ENCODE measurements at places on chromosomes 5 and 9. TPM values are rescaled to one million over a fixed set of nuclear protein-coding genes. Genes with fewer than 3 reads are reported as not detected.

GRCh38 chr9:135976944-135977343 lies 15.8 kb upstream of the UBAC1 start:
- peaks cover 22% of the 10 kb centered on the region for H3K4me1 ChIP-seq
- H3K27me3 ChIP-seq, result peaks cover 30% of the 10 kb centered on the region
- H3K27ac ChIP-seq, result no peak overlapping the region
- no peak overlapping the region for H3K4me3 ChIP-seq

DNA sequence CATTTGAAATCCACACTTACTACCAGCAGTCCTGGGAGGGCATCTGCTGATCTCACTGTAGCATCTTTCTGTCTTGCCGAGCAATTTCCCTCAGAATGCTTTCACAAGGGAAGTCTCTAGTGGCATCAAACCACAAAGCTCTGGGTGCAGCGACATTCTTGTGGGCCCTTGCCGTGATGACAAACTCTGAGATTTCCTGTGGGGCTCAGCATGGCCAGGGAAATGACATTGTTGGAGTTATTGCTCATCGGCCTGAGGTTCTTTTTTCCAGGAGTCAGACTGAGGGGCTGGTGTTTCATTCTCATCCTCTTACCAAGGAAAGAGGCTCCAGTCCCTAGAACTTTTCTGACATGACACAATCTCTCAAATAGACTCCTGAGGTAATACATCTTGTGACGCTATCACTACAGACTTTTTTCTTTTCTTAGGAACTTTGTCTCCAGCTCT lies 51.4 kb downstream of the PFDN1 start:
- H3K36me3 ChIP-seq, result no peaks in the 10 kb centered on the region
- DNase-seq, result no peak
- H3K4me3 ChIP-seq, result no peak overlapping the region
- peak overlapping the region; percentile 68 for H3K27ac ChIP-seq
- H3K4me1 ChIP-seq, result peaks cover 63% of the 10 kb centered on the region

DNA sequence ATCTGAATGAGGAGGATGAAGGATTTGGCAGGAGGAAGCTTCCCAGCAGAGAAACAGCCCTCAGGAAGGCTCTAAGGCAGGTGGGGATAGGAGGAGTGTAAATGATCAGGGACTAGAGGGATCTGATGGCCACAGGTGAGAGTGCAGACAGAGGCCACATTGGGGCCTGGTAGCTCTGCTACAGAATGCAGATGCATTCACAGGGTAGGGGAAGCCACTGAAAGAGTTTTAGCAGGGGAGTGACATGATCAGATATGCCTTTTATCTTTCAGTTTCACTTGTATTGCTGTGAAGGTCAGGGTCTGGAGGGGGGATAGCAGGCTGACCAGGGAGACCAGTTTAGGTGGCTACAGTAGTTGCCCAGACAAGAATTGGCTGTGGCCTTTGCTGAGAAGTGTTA lies 3.0 kb downstream of the TXNDC15 start:
- H3K4me1 ChIP-seq, result peaks cover 43% of the 10 kb centered on the region
- H3K27ac ChIP-seq, result no peak overlapping the region
- DNase-seq, result no peak
- H3K36me3 ChIP-seq, result no peaks in the 10 kb centered on the region
- H3K27me3 ChIP-seq, result no peaks in the 10 kb centered on the region
- H3K4me3 ChIP-seq, result no peak overlapping the region

- H3K27me3 ChIP-seq, result no peaks in the 10 kb centered on the region
- DNase-seq, result no peak
- H3K36me3 ChIP-seq, result no peaks in the 10 kb centered on the region
- H3K4me3 ChIP-seq, result no peak overlapping the region
- H3K27ac ChIP-seq, result no peak overlapping the region
- no peaks in the 10 kb centered on the region for H3K4me1 ChIP-seq
These were observed 25.9 kb upstream of the PIK3R1 start for GRCh38 chr5:68189613-68190012.

- H3K36me3 ChIP-seq, result no peaks in the 10 kb centered on the region
- H3K4me3 ChIP-seq, result no peak overlapping the region
- H3K27me3 ChIP-seq, result no peaks in the 10 kb centered on the region
These were observed 349.1 kb downstream of the CTNND2 start for GRCh38 chr5:11555171-11555570.

- H3K4me3 ChIP-seq, result no peak overlapping the region
- no peak for DNase-seq
- no peaks in the 10 kb centered on the region for H3K4me1 ChIP-seq
- H3K27me3 ChIP-seq, result no peaks in the 10 kb centered on the region
- H3K36me3 ChIP-seq, result no peaks in the 10 kb centered on the region
- H3K27ac ChIP-seq, result no peak overlapping the region
These were observed 250.7 kb downstream of the ANXA1 start for GRCh38 chr9:73402081-73403028.

DNA sequence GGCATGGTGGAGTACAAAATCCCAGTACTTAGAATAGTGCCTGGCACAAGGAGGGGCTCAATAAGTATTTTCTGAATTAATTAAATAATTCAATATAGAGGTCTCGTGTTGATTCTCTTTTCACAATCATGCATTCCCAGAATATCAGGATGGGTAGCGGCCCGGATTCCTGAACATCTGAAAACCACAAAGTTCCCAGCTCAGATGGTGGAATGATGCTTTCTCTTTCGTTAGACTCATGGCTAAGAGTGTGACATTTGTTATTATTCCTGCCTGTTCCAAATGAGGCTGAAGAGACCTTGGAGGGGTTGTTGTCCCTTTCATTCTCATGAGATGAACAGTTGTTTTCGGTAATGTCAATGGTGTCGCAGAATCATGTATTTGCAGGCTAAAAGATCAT lies 95.4 kb upstream of the LIFR start:
- no peak for DNase-seq
- H3K36me3 ChIP-seq, result no peaks in the 10 kb centered on the region
- no peaks in the 10 kb centered on the region for H3K4me1 ChIP-seq
- no peak overlapping the region for H3K4me3 ChIP-seq
- H3K27ac ChIP-seq, result no peak overlapping the region
- H3K27me3 ChIP-seq, result no peaks in the 10 kb centered on the region

DNA sequence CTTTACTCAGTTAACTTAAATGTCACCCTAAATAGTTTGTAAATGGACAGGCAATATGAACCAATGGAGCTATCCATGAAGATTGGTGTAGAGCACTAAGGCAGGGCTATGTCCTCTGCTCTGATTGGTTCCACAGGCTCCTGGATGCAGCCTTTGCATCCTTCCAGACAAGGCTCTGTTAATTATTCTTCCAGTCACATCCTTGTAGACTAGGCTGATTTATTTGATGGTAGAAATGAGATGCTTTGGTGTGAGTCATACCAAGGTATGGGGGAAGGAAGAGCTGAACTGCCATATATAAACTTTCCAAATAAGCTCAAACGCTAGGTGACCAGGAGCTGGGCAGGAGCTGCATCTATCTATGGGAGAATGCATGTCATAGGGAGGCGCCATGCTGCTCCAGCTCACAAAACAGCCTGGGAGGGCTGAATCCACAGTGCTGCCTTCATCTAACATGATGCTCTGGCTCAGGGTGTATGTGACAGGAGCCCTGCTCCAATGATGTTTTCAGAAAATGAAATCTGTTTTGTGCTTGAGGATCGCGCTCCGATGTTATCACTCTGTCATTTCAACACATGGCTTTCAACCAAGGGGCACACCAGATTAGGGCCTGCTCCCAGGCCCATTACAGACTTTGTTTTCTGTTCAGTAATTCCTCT lies 818.0 kb upstream of the ZNF608 start:
- no peaks in the 10 kb centered on the region for H3K27me3 ChIP-seq
- H3K27ac ChIP-seq, result no peak overlapping the region
- no peak for DNase-seq
- no peaks in the 10 kb centered on the region for H3K4me1 ChIP-seq
- no peaks in the 10 kb centered on the region for H3K36me3 ChIP-seq

DNA sequence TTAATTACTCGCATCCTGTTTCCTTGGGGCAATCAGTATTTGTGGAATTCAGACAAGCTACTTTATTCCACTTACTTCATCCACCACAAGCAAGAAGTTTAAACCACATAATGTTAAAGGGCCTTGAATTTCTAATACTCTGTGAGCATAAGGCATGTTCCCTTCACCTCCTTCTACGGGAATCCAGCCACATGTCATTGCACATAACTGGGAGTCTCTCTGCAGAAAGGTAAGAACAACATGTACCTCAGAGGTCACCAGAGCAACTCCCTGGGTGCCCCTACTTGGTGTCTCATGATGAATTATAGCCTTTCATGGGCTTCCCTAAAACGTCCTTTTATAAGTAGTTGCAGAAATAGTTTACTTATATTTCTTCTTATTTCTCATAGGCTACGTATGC lies 553.2 kb downstream of the DTWD2 start:
- H3K36me3 ChIP-seq, result no peaks in the 10 kb centered on the region
- H3K27ac ChIP-seq, result no peak overlapping the region
- no peaks in the 10 kb centered on the region for H3K4me1 ChIP-seq
- H3K27me3 ChIP-seq, result no peaks in the 10 kb centered on the region
- no peak for DNase-seq

DNA sequence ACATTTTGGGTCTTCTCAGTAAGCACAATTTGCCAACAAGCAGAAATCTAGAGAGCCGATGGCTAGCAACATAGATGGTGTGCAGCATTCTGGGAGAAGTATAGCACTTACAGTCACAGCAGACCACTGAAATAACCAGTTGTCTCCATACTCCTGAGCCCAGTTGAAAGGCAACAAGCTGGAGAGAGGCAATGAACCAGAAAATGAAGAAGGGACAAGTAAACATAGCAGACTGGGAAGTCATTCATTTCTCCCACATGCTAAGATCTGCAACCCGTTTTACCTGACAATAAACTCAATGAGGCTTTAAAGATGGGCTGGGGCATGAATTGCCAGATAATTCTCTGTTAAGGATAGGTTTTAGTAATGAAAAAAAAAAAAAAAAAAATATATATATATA lies 575.6 kb upstream of the GRAMD2B start:
- no peak overlapping the region for H3K27ac ChIP-seq
- H3K27me3 ChIP-seq, result no peaks in the 10 kb centered on the region
- DNase-seq, result no peak
- no peaks in the 10 kb centered on the region for H3K4me1 ChIP-seq
- no peaks in the 10 kb centered on the region for H3K36me3 ChIP-seq
- no peak overlapping the region for H3K4me3 ChIP-seq

DNA sequence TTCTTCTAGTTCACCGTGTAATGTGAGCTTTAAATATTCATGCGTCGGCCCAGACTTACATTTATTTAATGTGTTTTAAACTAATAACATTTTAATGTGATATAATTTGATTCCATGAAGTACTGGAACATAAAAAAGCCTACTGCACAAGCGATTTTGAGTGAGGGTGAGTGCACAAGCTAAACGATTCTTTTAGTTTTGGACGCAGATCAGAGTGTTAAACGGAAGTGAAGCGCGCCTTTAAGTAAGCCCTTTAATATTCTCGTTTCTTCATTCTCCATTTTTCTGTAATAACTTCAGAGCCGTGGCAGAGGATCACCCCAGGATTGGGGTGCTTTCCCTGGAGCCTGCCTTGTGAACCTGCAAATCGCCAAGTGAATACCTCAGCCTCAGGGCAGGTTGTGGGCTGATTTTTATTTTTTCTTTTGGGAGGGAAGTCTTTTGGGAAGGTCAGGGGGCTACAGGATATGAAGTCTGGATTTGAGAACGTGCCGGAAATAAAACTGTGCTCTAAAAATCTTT lies 4.9 kb upstream of the PAX5 start:
- H3K36me3 ChIP-seq, result no peaks in the 10 kb centered on the region
- no peak overlapping the region for H3K27ac ChIP-seq
- DNase-seq, result no peak

GRCh38 chr5:172078726-172079345 lies 72.4 kb upstream of the FBXW11 start:
- no peak overlapping the region for H3K4me3 ChIP-seq
- peaks cover 79% of the 10 kb centered on the region for H3K36me3 ChIP-seq
- no peak for DNase-seq

DNA sequence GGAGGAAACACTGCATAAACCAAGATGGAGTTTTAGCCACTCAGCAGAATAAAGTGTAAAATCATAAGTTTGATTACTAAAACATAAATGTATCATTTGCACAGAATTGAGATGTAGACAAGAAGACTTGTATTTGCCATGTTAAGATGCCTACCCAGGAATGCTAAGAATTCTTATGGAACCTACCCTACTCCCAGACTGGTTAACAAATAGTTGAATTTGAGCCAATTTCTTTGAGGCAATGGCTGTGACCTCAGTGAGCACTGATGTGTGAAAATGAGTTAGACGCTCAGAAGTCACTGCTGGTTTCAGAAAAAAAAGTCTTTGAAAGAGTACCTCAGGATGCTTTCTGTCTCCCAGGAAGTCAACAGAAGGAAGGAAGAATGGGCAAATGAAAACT lies 95.6 kb downstream of the ESM1 start:
- no peaks in the 10 kb centered on the region for H3K36me3 ChIP-seq
- no peak overlapping the region for H3K27ac ChIP-seq
- no peak for DNase-seq
- no peak overlapping the region for H3K4me3 ChIP-seq

DNA sequence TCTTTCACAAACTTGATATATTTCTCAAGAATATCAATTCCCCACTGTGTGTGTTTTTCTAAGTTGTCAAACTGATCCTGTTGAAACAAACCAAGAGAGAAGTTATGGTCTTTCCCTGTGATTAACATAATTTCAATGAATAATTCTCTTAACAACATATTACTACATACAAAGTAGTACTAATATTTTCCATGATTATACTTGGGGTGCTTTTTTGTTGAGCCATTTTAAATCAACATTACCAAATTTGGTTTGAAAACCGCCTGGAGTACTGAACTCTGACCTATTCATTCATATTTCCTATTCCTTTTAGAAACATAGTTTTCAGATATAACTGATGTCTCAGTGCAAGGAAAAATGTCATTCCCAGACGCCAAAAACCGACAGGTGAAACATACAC lies 48.1 kb downstream of the FNBP1 start:
- H3K27me3 ChIP-seq, result no peaks in the 10 kb centered on the region
- no peak overlapping the region for H3K4me3 ChIP-seq
- peak overlapping the region; percentile 87 for H3K27ac ChIP-seq
- DNase-seq, result no peak

DNA sequence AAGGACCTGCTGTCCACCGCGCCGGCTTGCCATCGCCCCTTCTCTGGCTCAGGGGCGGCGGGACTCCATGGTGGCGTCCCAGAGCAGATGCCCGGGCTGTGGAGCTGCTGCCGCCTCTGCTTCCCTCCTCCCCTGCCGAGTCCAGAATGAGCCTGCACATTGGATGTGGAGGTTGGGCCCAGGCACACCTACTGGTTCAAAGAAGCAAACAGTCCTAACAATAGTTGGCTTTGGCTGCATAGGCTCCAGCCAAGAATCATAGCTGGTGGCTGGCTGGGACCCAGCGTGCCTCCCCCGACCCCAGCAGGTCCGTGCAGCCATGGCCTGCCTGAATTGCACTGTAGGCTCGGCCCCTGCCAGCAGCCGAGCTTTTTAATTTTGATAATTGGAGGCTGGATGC lies 25.8 kb downstream of the ADAMTSL2 start:
- H3K27me3 ChIP-seq, result no peaks in the 10 kb centered on the region
- no peak overlapping the region for H3K4me3 ChIP-seq
- no peak overlapping the region for H3K27ac ChIP-seq
- H3K36me3 ChIP-seq, result no peaks in the 10 kb centered on the region
- peaks cover 42% of the 10 kb centered on the region for H3K4me1 ChIP-seq

GRCh38 chr9:99637641-99638040 lies 184.0 kb upstream of the NR4A3 start:
- H3K27me3 ChIP-seq, result no peaks in the 10 kb centered on the region
- no peak overlapping the region for H3K4me3 ChIP-seq
- no peaks in the 10 kb centered on the region for H3K4me1 ChIP-seq
- no peak overlapping the region for H3K27ac ChIP-seq
- H3K36me3 ChIP-seq, result no peaks in the 10 kb centered on the region

Gene ENTR1
- polyA plus RNA-seq, result 51.9 TPM

Gene TMEM174
- polyA plus RNA-seq, result 0.13 TPM

Gene PCDHB13
- 5.8 TPM for polyA plus RNA-seq

Gene PCDHA9
- polyA plus RNA-seq, result 0.06 TPM

Gene PCDHA12
- polyA plus RNA-seq, result 0.09 TPM

Gene PRSS3
- 0.45 TPM for polyA plus RNA-seq

Measured in left lung (tissue), 14 donors.